Activated naive CD8-positive, alpha-beta T cell treated with anti-CD3 and anti-CD28 coated beads, Interleukin-2, amount 10 ng/mL, durations not matched to agents 7 days and 5 days (primary cell): ENCODE measurements at places on chromosomes 2 and 18. TPM values are rescaled to one million over a fixed set of nuclear protein-coding genes. Genes with fewer than 3 reads are reported as not detected.

- no peak for DNase-seq
- peak overlapping the region; percentile 98 for H3K27ac ChIP-seq
- peaks cover 4% of the 10 kb centered on the region for H3K36me3 ChIP-seq
- peak overlapping the region; percentile 99 for H3K4me3 ChIP-seq
- H3K4me1 ChIP-seq, result peaks cover 17% of the 10 kb centered on the region
- peaks cover 2% of the 10 kb centered on the region for H3K27me3 ChIP-seq
Measured at GRCh38 chr18:50879302-50880118, 592 bp downstream of the ME2 start.

The ANKRD62 gene
- total RNA-seq, result not detected

DNA sequence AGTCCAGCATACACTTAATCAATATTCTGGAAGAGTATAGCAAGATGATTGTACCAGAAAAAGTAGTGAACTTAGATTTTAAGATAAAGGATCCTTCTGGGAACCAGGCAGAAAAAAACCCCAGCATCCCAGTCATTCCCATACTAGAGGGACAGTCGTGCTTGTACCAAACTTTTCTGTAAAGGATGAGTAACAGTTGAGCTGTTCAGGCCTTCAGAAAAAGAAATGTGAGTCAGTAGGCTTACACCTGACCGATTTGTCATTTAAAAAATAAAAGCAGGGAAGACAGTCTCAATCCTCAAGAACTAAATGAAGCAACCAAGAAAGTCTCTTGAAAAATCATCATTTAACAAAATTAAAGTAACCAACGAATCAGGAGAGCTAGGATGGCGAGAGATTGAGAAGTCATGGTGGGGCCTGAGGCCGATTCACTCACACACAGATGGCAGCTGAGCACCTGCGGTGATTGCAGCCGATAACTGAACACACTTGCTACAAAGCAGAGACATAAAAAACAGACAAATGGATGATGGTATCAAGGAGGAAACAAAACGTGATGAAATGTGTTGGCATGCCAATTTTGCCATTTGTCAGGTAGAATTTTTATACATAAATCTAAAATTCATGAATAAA, 170.0 kb upstream of the ALKAL2 start:
- H3K4me1 ChIP-seq, result peaks cover 13% of the 10 kb centered on the region
- peaks cover 62% of the 10 kb centered on the region for H3K27me3 ChIP-seq
- H3K27ac ChIP-seq, result no peak overlapping the region
- H3K36me3 ChIP-seq, result no peaks in the 10 kb centered on the region
- no peak for DNase-seq

DNA sequence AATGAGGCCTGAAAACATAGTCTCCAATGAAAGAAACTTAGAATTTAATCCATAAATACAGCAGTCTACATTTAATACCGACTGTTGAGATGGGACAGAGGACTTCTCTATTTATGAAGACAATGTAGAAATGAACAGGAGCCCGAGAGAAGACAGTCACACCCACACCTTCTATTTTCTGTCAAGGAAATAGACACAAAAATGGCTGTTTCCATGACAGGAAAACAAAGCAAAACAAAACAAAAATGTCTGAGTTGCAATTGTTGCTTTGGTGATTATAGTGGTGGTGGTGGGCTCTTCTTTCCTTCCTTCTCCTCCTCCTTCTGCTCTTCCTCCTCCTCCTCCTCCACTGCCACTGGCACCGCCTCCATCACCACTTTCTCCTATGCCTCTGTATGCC, 72.3 kb upstream of the CCDC68 start:
- DNase-seq, result no peak
- H3K4me3 ChIP-seq, result no peak overlapping the region
- H3K4me1 ChIP-seq, result no peaks in the 10 kb centered on the region

The HRH4 gene
- total RNA-seq, result 0.22 TPM

DNA sequence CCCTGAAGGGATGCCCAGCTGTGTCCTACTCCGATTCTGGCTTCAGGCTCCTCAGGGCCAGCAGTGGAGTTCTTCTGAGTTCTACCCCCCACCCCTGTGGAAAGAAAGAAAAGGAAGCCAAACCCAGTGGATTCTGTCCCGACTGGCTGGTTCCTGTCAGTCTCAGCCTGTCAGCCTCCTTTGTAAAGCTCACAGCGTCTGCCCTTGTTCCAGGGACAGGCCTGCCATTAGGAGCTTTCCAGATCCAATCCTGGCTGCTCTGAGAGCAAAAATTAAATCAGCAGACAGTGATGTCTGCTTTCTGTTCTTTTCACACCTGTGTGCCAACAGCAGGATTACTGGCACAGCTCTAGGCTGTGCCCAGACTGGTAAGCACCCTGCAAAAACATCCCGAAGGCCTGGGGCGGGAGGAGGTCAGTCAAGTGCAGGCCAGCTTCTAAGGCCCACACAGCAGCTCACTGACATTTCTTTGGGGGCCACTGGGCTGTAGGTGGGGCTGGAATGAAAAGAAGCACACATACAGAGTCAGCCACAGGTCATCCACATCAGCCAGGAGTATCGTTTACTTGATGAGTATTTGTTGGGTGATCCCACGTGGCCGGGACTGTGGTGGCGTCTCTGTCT, 69.1 kb downstream of the EHD3 start:
- H3K36me3 ChIP-seq, result no peaks in the 10 kb centered on the region
- H3K4me1 ChIP-seq, result no peaks in the 10 kb centered on the region
- H3K27ac ChIP-seq, result no peak overlapping the region
- H3K27me3 ChIP-seq, result peaks cover 20% of the 10 kb centered on the region
- H3K4me3 ChIP-seq, result no peak overlapping the region

DNA sequence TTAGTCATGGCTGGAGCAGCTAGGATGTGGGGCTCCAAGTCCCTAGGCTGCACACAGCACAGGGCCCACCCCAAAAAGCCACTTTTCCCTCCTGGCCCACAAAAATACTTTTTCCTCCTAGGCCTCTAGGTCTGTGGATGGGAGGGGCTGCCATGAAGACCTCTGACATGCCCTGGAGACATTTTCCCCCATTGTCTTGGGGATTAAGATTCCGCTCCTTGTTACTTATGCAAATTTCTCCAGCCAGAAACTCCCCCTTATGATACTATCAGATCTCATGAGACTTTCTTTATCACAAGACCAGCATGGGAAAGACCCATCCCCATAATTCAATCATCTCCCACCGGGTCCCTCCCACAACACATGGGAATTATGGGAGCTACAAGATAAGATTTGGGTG, 125.9 kb downstream of the ESCO1 start:
- no peak for DNase-seq
- no peaks in the 10 kb centered on the region for H3K36me3 ChIP-seq
- H3K4me3 ChIP-seq, result no peak overlapping the region
- H3K27ac ChIP-seq, result no peak overlapping the region
- H3K4me1 ChIP-seq, result no peaks in the 10 kb centered on the region

DNA sequence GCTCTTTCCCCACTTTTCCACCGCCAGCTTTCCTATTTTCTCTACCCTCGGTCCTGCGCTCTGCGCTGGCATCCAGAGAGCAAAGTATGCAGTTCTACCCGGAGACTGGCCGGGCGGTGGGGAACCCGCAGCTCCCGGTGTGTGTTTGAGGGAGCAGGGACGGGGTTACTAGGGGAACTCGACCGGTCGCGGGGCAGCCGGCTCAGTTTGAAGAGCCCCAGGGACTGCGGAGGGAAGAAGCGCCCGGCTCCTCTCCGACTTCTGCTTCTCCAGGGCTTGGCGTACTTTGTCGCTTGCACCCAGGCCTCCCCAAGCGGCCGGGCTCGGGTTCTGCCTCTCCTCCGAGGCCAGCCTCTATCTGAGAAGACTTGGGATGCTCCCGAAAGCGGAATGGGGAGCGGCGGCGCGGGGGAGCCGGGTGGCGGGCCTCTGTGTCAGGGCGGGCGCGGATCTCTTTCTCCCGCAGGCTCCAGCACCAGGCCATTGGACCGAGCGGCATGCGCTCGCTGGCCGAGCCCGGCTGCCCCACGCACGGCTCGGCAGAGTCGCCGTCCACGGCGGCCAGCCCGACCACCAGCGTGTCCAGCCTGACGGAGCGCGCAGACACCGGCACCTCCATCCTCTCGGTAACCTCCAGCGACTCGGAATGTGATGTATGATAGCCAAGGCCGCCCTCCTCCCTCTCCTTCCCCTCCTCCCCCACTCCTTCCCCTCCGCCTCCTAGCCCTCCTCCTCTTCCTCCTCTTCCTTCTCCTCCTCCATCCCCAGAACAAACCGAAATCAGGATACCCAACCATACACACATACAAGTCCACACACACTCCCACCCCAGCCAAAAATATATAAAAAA, 2.8 kb downstream of the SIX3 start:
- peaks cover 93% of the 10 kb centered on the region for H3K27me3 ChIP-seq
- H3K27ac ChIP-seq, result peak overlapping the region; percentile 33

The ANKRD30BL gene
- 0.20 TPM for total RNA-seq

The PDCL3 gene
- 22.0 TPM for total RNA-seq

The CUL3 gene
- 78.4 TPM for total RNA-seq

The GALNT13 gene
- 0.26 TPM for total RNA-seq

The RESP18 gene
- not detected for total RNA-seq

DNA sequence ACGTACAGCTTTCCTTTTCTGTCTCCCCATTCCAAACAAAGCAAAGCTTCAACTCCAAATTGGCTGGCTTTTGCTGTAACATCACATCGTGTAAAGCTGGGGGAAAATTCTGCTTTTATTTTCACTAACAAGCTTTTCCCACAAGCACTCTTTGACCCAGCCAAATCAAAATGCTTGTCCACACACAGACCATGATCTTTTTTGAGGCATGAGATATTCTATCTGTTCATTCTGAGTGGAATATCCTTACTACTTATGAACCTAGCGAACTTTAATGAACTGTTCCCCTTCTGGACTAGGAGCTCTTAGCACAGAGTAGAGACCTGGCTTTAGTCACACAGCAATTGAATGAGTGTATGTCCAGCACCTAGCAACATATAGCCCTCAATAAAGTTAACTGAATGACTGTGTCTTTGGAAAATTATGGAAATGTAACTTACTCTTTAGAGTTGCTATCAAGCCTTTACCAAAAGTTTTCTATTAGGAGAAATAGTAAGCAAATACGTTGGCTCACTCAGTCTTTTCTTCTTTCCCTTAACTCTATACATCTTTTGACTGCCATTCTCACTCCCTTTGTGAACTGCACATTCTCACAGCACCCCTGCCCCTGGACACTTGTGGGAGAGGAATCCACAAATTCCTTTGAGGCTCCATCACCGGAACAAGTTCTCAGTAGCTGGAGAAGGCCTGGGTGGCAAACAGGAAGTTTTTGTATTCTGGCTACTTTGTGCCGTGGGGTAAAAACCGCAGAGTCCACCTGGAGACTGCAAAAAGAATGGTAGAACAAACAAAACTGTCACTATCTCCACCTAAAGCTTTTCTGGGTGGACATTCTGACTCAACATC, 1.3 kb upstream of the UBE2E3 start:
- H3K36me3 ChIP-seq, result peaks cover 2% of the 10 kb centered on the region
- peaks cover 25% of the 10 kb centered on the region for H3K4me1 ChIP-seq
- peaks cover 29% of the 10 kb centered on the region for H3K27me3 ChIP-seq
- DNase-seq, result no peak
- H3K4me3 ChIP-seq, result peak overlapping the region; percentile 66
- H3K27ac ChIP-seq, result no peak overlapping the region

DNA sequence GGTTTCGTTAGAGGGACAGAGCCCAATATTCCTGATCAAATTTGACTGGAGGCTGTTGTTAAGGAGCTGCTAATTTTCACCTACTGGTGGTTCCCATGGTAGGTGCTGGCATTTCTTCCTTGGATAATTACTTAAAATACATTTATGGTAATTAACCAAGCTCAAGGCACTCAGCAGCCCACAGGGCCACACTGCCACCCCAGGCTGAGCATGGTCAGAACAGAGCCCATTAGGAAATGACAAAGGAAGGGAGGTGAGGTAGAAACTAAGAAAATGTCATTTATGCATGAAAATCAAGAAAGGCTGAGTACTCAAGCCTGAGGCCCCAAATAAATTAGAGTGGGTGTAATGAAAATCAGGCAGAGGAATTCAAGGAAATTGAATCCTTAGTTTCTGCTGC, 510.2 kb upstream of the GYPC start:
- H3K4me3 ChIP-seq, result no peak overlapping the region
- no peaks in the 10 kb centered on the region for H3K27me3 ChIP-seq
- no peak for DNase-seq
- no peak overlapping the region for H3K27ac ChIP-seq
- no peaks in the 10 kb centered on the region for H3K4me1 ChIP-seq
- H3K36me3 ChIP-seq, result no peaks in the 10 kb centered on the region

- H3K4me1 ChIP-seq, result peaks cover under 1% of the 10 kb centered on the region
- peak; percentile 14 for DNase-seq
- H3K27me3 ChIP-seq, result no peaks in the 10 kb centered on the region
- no peak overlapping the region for H3K27ac ChIP-seq
Measured at GRCh38 chr2:239192456-239192855, 208.4 kb downstream of the HDAC4 start.

- no peak overlapping the region for H3K27ac ChIP-seq
- peaks cover 4% of the 10 kb centered on the region for H3K4me1 ChIP-seq
- no peak for DNase-seq
- H3K27me3 ChIP-seq, result no peaks in the 10 kb centered on the region
Measured at GRCh38 chr2:239099474-239099873, 251.6 kb downstream of the TWIST2 start.

GRCh38 chr2:75799859-75800258, 89.1 kb upstream of the GCFC2 start:
- DNase-seq, result no peak
- no peak overlapping the region for H3K27ac ChIP-seq
- H3K4me3 ChIP-seq, result no peak overlapping the region
- H3K4me1 ChIP-seq, result no peaks in the 10 kb centered on the region
- no peaks in the 10 kb centered on the region for H3K36me3 ChIP-seq
- no peaks in the 10 kb centered on the region for H3K27me3 ChIP-seq

The SCYGR4 gene
- not detected for total RNA-seq

The STAMBP gene
- 38.9 TPM for total RNA-seq

- no peak for DNase-seq
- H3K27me3 ChIP-seq, result no peaks in the 10 kb centered on the region
- peaks cover 7% of the 10 kb centered on the region for H3K4me1 ChIP-seq
- no peak overlapping the region for H3K4me3 ChIP-seq
- peak overlapping the region; percentile 56 for H3K27ac ChIP-seq
- H3K36me3 ChIP-seq, result peaks cover 41% of the 10 kb centered on the region
Measured at GRCh38 chr2:238448031-238448955, 21.6 kb downstream of the ASB1 start.

DNA sequence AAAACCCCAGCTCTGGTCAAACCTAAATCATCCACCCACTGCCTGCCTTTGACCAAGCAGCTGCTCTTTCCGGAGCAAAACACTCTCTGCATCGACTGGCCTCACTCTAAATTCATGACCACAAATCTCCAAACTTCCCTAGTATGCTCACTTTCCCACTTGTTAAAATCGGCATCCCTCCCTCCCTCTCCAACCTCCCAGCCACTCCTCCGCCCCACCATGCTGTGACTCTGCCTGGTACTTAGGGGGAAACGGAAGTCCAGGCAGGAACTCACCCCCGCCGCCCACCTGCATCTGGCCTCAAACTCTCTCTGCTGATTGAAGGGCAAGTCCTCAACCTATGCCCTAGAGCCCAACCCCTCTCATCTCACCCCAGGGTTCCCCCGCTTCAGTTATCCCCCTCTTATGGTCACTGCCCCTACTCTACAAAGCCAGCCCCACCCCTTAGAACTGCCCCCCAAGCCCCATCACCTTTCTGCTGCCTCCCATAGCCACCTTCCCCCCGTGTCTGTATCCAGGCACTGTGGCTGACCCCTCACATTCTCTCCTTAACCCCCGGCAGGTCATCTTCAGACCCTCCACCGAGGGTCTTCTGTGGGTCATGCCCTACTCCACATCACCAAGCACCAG, 3.8 kb upstream of the ADRA2B start:
- H3K4me1 ChIP-seq, result peaks cover 17% of the 10 kb centered on the region
- no peak overlapping the region for H3K27ac ChIP-seq
- DNase-seq, result no peak
